Foreskin melanocyte (primary cell): ENCODE measurements at places on chromosomes 11 and 22.

GRCh38 chr22:42138122-42138770 is 7.6 kb upstream of the CYP2D6 start:
- no peak for DNase-seq

DNA sequence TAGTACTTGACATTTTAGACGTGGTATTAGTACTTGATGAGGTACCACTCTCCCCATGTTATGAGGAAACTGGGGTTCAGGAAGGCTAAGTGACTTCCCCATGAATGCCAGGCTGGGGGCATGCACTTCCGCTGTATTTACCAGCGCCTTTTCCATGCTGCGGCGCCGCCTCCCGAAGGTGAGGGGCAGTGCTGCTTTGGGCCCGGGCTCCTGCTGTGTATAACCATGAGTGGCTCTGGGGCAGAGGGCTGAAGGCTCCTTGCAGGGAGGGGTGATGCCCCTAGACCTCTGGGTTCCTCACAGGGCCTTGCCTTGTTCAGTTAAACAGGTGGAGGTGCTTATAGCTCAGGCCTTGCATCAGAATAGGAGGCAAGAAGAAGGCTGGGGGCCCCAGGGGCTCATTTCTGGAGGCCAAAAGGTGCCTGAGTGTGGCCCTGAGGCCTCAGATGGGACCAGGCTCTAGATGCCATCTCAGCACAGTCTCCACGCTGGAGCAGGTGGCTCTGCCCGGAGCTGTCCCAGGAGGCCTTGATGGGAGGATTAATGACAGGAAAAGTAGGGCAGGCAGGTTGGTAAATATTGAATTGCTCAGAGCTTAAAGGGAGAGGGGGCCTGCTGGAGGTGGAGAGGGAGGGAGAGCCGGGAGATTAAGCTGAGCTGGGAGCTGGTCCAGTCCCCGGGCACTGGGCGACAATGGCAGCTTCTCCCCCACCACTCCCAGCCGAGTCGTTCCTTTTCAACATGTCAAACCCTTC is 129.6 kb downstream of the CEP164 start:
- DNase-seq: no peak

- peak; percentile 50 for DNase-seq
These were observed 449 bp upstream of the TOM1 start for GRCh38 chr22:35299217-35299672.

DNA sequence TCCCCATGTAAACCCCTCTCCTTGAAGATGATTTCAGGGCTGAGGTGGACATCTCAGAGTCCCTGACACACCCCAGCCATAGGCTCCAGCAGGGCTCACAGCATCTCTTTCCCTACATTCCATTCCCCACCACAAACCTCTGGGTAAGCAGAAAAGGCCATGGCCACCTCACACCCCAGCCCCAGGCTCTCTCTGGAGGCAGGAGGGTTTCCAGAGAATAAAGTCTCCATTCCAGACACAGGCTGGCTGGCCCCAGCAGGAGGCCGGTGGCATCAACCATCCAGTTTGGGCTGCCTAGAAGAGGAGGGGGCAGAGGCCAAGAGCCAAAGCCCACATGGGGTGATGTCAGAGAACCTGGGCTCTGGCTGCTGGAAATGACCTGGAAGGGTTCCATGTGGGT is 61.4 kb downstream of the TP53I11 start:
- DNase-seq: no peak

DNA sequence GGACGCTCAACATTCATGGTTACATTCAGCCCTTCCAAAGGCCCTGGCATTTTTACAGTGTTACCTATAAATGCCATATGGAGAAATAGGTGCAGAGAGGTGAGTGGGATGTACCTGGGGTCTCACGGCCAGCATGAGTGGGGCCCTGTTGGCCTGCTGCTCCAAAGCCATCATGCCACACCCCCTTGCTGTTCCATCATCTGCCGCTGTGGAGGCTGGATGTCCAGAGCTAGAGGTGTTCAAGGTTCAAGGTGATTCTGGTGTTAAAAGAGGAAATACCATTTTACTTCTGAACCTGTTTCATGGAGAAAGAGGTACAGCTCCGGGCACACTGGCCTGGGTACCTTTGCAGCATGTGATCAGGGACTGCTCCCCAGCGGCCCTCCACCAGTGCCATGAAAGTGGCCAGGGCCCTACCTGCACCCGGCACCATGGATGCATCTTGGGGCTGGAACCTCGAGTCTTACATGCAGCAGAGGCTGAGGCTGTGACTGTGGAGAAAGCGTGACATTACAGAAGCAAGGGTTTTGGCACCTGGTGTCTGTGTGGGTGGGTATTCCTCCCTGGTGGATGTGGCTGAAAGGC is 68.6 kb downstream of the PARVB start:
- no peak for DNase-seq

DNA sequence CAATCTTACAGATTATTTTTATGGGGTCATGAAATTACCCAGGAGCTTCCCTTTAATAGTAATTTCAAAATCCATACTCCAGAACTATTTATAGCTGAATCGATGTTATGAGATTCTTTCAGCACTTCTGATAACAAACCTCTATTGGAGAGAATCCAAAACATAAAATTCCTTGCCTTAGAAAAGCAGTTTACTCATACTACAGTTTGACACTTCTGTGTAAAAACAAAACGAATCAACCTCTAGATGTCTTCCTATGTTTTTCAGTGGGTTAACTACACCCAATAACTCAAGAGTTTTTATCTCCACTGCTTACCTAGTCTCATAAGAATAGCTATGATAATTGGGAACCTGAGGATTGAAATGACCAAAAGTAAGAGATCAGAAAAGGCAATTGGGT is 35.6 kb downstream of the KIF18A start:
- no peak for DNase-seq

DNA sequence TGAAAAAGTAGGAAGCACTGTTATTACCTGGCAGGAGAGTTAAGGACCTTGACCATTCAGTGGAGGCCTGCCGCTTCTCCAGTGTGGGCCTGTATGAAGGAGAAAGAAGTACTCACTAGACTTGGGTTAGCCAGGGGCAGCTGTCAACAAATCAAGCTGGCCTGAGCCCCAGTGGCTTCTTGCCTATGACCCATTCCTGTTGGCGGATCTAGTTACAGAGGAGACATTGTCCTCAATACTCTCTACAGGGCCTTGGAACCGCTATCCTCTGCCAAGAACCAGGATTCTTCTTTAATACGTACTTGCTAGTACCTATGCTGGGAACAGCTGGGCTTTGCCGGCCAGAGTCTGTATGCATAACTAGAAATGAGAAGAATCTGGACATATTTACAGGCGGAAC is 68.1 kb downstream of the ALX4 start:
- DNase-seq: no peak

- peak; percentile 5 for DNase-seq
These were observed 417.8 kb upstream of the CCDC179 start for GRCh38 chr11:23278121-23278520.

GRCh38 chr22:40156001-40156516 is 21.7 kb upstream of the TNRC6B start:
- DNase-seq: no peak

DNA sequence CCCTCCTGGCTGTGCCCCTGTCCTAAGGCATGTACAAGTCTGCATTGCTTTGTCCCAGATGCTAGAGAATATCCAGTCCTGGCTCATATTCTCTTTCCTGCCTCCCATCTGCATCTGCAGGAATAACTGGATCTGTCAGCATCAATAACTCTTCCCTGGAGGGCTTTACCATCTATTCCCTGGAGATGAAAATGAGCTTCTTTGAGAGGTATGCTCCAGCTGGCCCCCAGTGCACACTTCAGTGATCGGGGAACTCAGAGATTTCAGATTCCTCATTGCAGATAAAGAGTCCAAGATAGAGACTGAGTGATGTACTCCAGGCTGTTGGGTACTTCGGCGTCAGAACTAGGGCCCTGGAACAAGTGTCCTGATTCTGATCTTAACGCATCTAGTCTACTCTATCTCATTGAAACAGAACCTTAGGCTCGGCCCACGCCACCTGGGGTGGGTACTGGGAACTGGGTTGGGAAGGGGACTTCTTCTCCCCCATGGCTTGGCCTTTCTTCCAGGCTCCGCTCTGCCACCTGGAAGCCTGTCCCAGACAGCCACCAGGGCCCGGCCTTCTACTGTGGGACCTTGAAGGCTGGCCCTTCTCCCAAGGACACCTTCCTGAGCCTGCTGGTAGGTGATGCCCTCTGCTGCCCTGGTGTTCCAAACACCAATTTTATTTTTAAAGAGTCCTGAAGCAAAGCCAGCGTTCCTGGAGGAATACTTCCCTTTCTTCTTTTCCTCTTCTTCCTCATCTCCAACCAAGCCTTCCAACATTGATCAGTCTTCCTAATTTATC is 17.8 kb upstream of the GLB1L2 start:
- no peak for DNase-seq

- no peak for DNase-seq
These were observed 849 bp upstream of the APOBEC3B start for GRCh38 chr22:38981005-38981991.

DNA sequence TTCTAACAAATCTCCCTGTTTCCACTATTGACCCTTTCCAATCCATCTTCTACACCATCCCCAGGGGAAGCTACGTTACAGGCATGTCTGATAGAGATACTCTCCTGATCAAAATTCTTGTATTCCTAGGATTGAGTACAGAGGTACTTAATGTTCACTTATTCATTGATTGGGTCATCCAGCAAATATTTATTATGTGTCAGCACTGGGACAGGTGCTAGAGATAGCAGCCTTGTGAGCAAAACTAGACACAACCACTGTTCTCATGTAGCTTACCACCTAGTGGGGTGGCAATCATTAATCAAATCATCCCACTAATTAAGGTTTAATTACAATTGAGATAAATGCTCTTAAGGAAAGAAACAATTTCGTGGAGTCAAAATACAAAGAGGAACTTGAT is 9.4 kb upstream of the RTCB start:
- no peak for DNase-seq

GRCh38 chr22:19463491-19464469 is 15.2 kb downstream of the UFD1 start:
- DNase-seq: peak; percentile 44

- no peak for DNase-seq
These were observed 5.3 kb downstream of the KCNE3 start for GRCh38 chr11:74462009-74462408.

GRCh38 chr11:45105233-45105983 is 41.0 kb upstream of the PRDM11 start:
- no peak for DNase-seq
